ENCODE measurements at places on chromosomes 7 and 10. TPM values are rescaled to one million over a fixed set of nuclear protein-coding genes. Genes with fewer than 3 reads are reported as not detected.

The LDB3 gene
- 0.29 TPM for total RNA-seq

The SH2D4B gene
- not detected for total RNA-seq

DNA sequence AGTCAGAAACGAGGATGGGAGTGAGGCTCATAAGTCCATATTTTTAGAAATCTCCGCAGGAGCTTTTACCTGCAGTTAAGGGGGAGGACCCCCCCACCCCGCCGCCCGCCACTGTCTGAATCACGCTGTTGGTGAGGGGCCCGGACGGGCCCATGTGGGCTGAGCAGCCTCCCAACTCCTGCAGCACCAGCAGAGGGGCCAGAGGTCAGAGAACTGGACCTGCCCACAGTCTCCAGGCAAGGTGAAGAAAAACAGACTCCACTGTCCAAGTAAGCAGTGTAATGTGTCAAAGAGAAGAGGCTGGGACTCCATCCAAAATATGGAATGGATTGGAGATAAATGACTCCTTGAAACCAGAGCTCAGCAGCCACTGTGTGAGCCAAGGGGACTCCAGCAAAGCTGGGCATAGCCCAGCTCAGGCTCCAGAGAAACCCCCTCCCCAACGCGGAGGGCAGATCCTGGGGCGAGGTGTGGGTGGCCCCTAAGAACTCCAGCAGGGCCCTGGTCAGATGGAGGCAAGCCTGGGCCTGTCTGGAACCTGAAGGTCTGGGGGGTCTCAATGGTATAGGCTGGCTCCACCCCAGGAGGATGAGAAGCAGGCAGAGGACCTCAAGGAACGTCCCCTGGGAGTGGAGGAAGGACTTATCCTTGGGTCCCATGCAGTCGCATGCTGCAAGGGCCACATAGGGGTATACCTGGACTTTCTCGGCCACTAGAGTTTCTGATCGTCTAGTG, 128.5 kb upstream of the TNS3 start:
- DNase-seq = no peak

The COL17A1 gene
- 16.3 TPM for total RNA-seq

The TUBB8 gene
- not detected for total RNA-seq

GRCh38 chr7:127588697-127589482, 679 bp downstream of the ARF5 start:
- DNase-seq = peak; percentile 73

GRCh38 chr10:95356190-95356955, 65.6 kb upstream of the PDLIM1 start:
- DNase-seq = no peak

DNA sequence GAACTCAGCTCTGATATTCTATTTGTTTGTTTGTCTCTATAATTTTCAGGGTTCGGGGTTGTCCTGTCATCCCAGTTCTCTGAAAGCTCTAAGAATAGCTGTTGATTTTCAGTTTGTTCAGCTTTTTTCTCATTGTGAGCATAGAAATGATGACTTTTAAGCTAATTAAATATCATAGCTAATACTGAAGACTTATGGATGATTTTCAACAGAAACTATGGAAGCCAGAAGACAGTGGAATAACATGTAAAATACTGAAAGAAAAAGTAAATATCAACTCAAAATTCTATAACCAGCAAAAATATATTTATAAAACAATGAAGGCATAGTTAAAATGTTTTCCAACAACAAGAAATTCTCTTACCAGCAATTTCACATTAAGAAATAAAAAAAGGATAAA, 96.4 kb upstream of the ETV1 start:
- no peak for DNase-seq

GRCh38 chr7:289209-289755, 688 bp upstream of the FOXL3 start:
- DNase-seq = no peak

DNA sequence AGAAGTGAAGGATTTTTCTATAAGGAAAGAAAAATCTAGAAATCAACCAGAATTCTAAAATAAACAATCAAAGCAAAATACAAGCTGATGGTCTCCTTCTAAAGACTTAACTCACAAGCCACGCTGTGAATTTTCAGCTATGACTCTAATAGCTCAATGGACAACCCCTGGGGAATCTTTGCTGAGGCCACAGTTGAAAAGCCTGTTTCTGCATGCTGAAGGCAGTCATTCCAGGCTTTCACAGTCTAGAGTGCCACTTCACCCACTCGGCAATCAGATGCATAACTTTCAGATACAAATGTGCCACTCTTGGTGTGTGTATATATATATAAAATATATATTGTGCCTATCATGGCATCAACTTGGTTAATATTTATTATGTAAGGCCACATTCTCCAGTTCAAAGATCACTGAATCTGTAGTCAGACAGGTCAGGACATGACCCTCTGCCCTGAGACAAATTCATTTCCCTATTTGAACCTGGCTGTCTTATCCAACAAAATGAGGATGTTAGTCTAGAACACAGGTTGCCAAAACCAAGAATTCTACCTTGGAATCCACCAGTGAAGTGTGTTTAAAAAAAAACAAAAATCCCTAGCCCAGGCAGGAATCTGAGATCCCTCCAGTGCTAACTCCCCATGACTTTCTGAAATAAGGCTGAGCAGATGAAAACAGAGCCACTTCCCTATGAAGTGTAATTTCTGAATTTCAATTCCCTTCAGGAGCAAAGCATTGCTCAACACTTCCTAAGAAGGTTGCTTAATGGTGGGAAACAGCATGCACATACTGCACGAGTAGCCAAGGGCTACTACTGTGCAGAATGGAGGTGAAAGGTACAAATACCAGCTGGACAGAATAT, 9.9 kb downstream of the LIPA start:
- no peak for DNase-seq

DNA sequence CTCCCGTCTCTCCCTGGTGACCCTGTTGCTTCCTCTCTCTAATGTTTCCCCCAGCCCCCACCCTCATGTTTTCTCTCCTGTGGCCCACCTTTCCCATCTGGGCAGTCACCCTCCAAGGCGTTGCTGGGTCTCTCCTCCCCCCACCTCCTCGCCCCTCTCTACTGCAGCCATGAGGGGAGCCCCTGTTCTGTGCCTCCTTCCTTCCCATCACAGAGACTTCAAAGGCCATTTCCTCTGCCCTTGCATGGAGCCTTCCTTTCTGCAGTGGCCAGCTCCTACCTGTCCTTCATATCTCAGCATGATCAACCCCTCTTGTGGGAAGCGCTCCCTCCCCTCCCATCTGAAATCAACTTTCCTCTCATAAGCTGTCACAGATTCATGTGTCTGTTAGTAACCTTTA, 194.0 kb upstream of the PRSS58 start:
- no peak for DNase-seq

The UCMA gene
- total RNA-seq = not detected

Measured in stomach (tissue), 19 donors.